Left lung (tissue), 14 donors: ENCODE measurements at places on chromosomes 4 and X. TPM values are rescaled to one million over a fixed set of nuclear protein-coding genes. Genes with fewer than 3 reads are reported as not detected.

- no peaks in the 10 kb centered on the region for H3K36me3 ChIP-seq
- H3K4me3 ChIP-seq: no peak overlapping the region
- H3K27ac ChIP-seq: peak overlapping the region; percentile 75
- H3K4me1 ChIP-seq: peaks cover 6% of the 10 kb centered on the region
- no peak for DNase-seq
Measured at GRCh38 chr4:83231620-83232076, 53.0 kb downstream of the COQ2 start.

DNA sequence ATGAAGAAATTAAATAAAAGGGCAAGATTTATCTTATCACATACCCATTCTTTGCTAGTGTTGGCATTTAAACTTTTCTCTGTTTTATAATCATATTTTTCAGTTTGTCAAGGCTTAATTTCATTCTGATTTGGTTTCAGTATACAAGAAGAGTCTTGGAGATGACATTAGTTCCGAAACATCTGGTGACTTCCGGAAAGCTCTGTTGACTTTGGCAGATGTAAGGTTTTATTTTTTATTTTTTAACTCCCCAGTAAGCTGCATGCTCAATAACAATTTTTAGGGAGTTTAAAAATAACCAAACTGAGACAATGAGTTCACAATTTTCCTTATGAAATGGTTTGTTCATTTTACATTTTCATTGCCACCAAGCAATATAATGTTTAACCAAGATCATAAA lies 39.8 kb downstream of the ANXA3 start:
- no peaks in the 10 kb centered on the region for H3K27me3 ChIP-seq
- no peak overlapping the region for H3K27ac ChIP-seq
- DNase-seq: no peak
- H3K36me3 ChIP-seq: no peaks in the 10 kb centered on the region
- H3K4me3 ChIP-seq: no peak overlapping the region

- H3K27me3 ChIP-seq: no peaks in the 10 kb centered on the region
- no peak overlapping the region for H3K4me3 ChIP-seq
- DNase-seq: no peak
- no peak overlapping the region for H3K27ac ChIP-seq
- H3K4me1 ChIP-seq: no peaks in the 10 kb centered on the region
- no peaks in the 10 kb centered on the region for H3K36me3 ChIP-seq
Measured at GRCh38 chrX:123847056-123847455, 12.8 kb upstream of the XIAP start.

- H3K4me1 ChIP-seq: no peaks in the 10 kb centered on the region
- peaks cover 5% of the 10 kb centered on the region for H3K36me3 ChIP-seq
- H3K4me3 ChIP-seq: no peak overlapping the region
- no peak overlapping the region for H3K27ac ChIP-seq
Measured at GRCh38 chrX:108122748-108123147, 31.2 kb downstream of the ATG4A start.

- H3K27me3 ChIP-seq: no peaks in the 10 kb centered on the region
- no peak overlapping the region for H3K4me3 ChIP-seq
- peaks cover 2% of the 10 kb centered on the region for H3K4me1 ChIP-seq
- DNase-seq: no peak
- H3K36me3 ChIP-seq: no peaks in the 10 kb centered on the region
Measured at GRCh38 chr4:145498430-145498829, 16.8 kb downstream of the SMAD1 start.

DNA sequence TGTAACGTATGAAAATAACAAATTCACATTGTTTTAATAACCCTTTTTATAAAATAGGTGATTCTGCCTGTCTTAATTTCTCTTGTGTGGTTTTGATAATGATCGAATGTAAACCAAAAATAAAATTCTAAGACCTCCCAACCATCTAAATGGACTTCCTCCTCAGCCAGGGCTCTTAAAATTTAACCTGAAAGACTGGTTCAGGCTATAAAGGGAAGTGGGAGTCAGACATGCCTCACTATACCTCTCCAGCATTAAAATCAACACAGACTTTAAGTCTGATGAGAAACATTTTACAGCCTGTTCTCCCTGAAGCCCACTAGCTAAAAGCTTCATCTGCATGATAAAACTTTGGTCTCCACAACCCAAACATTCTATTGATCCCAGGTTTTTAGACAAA lies 97.6 kb upstream of the STIM2 start:
- no peaks in the 10 kb centered on the region for H3K36me3 ChIP-seq
- no peaks in the 10 kb centered on the region for H3K4me1 ChIP-seq
- H3K27me3 ChIP-seq: no peaks in the 10 kb centered on the region
- H3K4me3 ChIP-seq: no peak overlapping the region
- no peak overlapping the region for H3K27ac ChIP-seq

GRCh38 chr4:5100336-5100735 lies 49.1 kb downstream of the STK32B start:
- H3K27ac ChIP-seq: no peak overlapping the region
- no peaks in the 10 kb centered on the region for H3K4me1 ChIP-seq
- no peaks in the 10 kb centered on the region for H3K27me3 ChIP-seq
- H3K4me3 ChIP-seq: no peak overlapping the region

- no peaks in the 10 kb centered on the region for H3K27me3 ChIP-seq
- no peak overlapping the region for H3K4me3 ChIP-seq
- peak; percentile 48 for DNase-seq
- no peak overlapping the region for H3K27ac ChIP-seq
Measured at GRCh38 chr4:127145006-127145540, 487.7 kb upstream of the INTU start.

- H3K27ac ChIP-seq: peak overlapping the region; percentile 9
- peaks cover 11% of the 10 kb centered on the region for H3K27me3 ChIP-seq
- peaks cover 5% of the 10 kb centered on the region for H3K4me1 ChIP-seq
- H3K36me3 ChIP-seq: no peaks in the 10 kb centered on the region
Measured at GRCh38 chr4:7956270-7956808, 16.7 kb upstream of the AFAP1 start.

The FAAH2 gene
- 6.2 TPM for total RNA-seq

The PAGE1 gene
- total RNA-seq: not detected

The DUSP21 gene
- total RNA-seq: not detected

The VCX2 gene
- total RNA-seq: not detected

The PWWP3B gene
- total RNA-seq: 0.13 TPM

The DTHD1 gene
- total RNA-seq: 0.38 TPM

The RTL3 gene
- not detected for total RNA-seq
